ENCODE measurements at places on chromosomes 16 and 17. TPM values are rescaled to one million over a fixed set of nuclear protein-coding genes. Genes with fewer than 3 reads are reported as not detected.
A peak's percentile ranks its signal among the peaks of the same experiment; 100 is the strongest.

DNA sequence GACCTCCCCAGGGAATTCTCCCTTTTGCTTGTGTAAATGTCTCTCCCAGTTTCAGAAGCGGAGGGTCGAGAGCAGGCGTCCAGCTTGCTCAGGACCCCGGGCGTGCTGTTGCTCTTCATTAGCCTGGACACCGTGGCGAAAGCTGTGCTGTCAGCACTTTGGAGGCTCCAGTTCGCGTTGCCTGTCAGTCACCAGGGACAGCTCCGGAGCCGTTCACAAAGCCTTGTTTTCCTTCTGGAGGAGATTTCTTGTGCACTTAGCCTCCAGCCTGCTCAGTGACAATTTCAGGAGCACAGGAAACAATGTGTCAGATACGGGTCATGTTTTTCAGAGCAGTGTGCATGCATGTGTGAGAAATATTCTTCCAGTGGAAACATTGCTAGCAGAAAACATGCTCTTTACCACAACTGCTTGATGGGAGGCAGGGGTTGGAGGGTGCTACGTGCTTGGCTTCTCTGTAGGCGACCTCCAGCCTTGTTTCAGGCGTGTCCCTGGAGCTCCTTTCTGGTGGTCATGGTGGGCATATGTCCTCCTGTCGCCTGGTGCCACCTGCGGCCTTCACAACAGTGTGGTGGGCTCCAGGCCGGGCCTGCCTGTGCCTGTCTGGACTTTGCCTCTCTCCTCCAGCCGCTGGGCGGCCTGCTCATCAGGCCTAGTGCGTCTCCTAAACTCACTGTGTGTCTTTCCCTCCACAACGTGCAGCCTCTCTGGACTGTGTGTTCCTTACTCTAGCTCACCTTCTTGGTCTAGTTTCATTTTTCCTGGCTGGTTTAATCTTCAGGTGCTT, 29.0 kb downstream of the ZNF750 start:
- H3K36me3 ChIP-seq: peaks cover 57% of the 10 kb centered on the region
- H3K27me3 ChIP-seq: no peaks in the 10 kb centered on the region
- H3K4me3 ChIP-seq: no peak overlapping the region
- no peak overlapping the region for H3K27ac ChIP-seq
- no peak for DNase-seq

GRCh38 chr17:74923538-74924249, 379 bp upstream of the OTOP2 start:
- no peak overlapping the region for H3K27ac ChIP-seq
- H3K36me3 ChIP-seq: no peaks in the 10 kb centered on the region
- H3K4me1 ChIP-seq: peaks cover 26% of the 10 kb centered on the region
- DNase-seq: peak; percentile 60
- H3K4me3 ChIP-seq: peak overlapping the region; percentile 53

UBE2I gene
- 86.2 TPM for total RNA-seq

CCDC40 gene
- 7.7 TPM for total RNA-seq

DNA sequence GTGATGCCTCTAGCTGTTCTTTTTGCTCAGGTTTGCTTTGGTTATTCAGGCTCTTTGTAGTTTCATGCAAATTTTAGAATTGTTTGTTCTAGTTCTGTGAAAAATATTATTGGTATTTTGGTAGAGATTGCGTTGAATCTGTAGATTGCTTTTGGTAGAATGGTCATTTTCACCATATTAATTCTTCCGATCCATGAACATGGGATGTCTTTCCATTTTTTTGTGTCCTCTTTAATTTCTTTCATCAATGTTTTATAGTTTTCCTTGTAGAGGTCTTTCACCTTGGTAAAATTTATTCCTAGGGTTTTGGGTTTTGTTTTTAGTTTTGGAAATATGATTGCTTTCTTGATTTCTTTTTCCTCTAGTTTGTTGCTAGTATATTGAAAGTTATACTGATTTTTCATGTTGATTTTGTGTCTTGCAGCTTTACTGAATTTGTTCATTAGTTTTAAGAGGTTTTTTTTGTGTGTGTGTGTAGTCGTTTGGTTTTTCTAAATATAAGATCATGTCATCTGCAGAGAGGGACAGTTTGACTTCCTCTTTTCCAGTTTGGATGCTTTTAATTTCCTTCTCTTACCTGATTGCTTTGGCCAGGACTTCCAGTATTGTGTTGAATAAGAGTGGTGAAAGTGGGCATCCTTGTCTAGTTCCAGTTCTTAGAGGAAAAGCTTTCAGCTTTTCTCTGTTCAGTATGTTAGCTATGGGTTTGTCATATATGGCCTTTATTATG, 42.4 kb downstream of the NSRP1 start:
- peaks cover 29% of the 10 kb centered on the region for H3K36me3 ChIP-seq
- DNase-seq: no peak
- no peak overlapping the region for H3K27ac ChIP-seq
- H3K4me1 ChIP-seq: peaks cover 7% of the 10 kb centered on the region
- no peaks in the 10 kb centered on the region for H3K27me3 ChIP-seq

- DNase-seq: no peak
- peaks cover 10% of the 10 kb centered on the region for H3K36me3 ChIP-seq
- peak overlapping the region; percentile 77 for H3K4me3 ChIP-seq
- H3K27me3 ChIP-seq: peaks cover 98% of the 10 kb centered on the region
- peak overlapping the region; percentile 93 for H3K27ac ChIP-seq
Measured at GRCh38 chr17:61402073-61402541, 2.5 kb downstream of the TBX2 start.

DNA sequence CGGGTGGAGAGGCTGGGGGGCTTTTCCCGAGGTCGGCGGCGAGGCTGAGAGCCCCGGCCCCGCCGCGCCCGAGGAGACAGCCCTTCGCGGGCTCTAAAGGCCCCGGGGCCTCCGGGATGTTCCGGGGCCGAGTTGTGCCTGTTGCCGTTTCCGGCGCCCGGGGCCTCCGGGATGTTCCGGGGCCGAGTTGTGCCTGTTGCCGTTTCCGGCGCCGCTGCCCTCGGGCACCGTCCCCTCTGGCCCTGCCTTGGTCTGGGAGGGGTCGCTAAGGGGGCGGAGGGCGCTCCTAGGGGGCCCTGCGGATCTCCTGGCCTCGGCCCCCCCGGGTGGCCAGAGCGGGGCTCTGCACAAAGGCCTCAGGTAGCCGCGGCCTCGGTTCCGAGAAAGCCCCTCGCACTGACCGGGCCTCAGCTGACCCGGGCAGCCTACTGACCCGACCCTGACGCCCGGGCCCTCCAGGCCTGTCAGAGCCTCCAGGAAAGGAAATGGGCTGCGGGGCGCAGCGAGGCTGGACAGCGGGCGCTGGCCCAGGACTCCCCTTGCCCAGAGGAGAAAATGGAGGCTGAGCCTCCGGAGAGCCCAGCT, 24.2 kb downstream of the ACTG1 start:
- peak overlapping the region; percentile 93 for H3K27ac ChIP-seq
- peaks cover 42% of the 10 kb centered on the region for H3K4me1 ChIP-seq
- peaks cover 7% of the 10 kb centered on the region for H3K27me3 ChIP-seq
- H3K4me3 ChIP-seq: peak overlapping the region; percentile 84
- H3K36me3 ChIP-seq: no peaks in the 10 kb centered on the region
- DNase-seq: no peak

DNA sequence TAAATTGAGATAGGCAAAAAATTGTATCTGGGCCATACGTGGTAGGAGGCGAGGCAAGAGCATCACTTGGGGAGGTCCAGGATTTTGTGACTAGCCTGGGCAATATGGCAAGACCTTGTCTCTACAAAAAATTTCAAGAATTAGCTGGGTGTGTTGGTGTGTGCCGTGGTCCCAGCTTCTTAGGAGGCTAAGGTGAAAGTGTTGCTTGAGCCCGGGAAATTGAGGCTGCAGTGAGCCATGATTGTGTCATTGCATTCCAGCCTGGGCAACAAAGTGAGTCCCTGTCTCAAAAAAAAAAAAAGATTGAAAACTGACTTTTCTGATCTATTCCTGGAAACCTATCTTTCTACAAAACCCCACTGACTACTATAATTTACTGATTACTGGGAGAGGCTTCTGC, 26.7 kb downstream of the CDK12 start:
- no peaks in the 10 kb centered on the region for H3K27me3 ChIP-seq
- no peak overlapping the region for H3K4me3 ChIP-seq
- H3K27ac ChIP-seq: no peak overlapping the region

GRCh38 chr16:6016530-6017184, 919.1 kb upstream of the EEF2KMT start:
- H3K27me3 ChIP-seq: peaks cover 58% of the 10 kb centered on the region
- no peak overlapping the region for H3K4me3 ChIP-seq
- H3K36me3 ChIP-seq: no peaks in the 10 kb centered on the region
- H3K4me1 ChIP-seq: peaks cover 10% of the 10 kb centered on the region
- H3K27ac ChIP-seq: no peak overlapping the region
- no peak for DNase-seq

DNA sequence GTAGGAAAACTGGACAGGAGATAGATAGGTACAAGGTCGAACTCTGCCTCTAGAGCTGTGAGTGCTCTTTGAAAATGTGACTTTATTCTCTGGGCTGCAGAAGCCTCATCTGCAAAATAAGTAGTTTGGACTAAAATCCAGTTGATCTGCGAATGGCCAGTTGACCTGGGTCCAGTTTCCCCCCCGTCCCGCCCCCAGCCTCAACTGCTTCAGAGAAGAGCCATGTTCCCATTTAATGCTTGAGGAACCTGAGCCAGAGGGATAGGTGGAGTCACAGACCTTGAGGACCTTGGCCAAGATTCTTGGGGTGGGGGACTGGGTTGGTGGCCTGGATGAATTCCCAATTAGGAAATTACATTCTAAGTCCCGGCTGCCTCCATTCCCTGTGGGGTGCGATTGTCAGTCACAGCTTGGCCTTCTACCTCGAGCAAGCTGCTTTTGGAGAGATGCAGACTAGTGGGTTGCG, 14.1 kb downstream of the TBX2 start:
- H3K36me3 ChIP-seq: no peaks in the 10 kb centered on the region
- peaks cover 13% of the 10 kb centered on the region for H3K27me3 ChIP-seq
- H3K4me1 ChIP-seq: peaks cover 77% of the 10 kb centered on the region
- peak overlapping the region; percentile 77 for H3K4me3 ChIP-seq
- no peak for DNase-seq

- no peaks in the 10 kb centered on the region for H3K36me3 ChIP-seq
- H3K27ac ChIP-seq: peak overlapping the region; percentile 30
- DNase-seq: no peak
Measured at GRCh38 chr17:27569257-27569722, 61.7 kb upstream of the LGALS9 start.

DNA sequence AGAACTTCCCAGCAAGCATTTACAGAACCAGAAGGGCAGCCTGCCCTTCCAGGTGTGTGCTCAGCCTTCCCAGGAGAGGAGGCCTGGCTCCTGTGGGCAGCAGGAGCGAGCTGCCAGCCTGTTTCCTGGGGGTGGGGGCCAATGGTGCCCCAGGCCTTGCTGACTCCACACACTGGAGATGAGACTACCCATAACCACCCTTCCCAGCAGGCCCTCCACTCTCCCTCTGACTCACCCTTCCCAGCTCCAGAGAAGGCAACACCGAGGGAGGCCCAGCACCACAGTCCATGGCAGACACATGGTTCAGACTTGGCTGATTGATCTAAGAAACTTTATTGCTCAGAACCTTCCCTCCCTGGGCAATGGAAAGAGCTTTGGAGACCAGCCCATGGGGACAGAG, 1.8 kb upstream of the PRSS53 start:
- peaks cover 23% of the 10 kb centered on the region for H3K4me1 ChIP-seq
- H3K27me3 ChIP-seq: no peaks in the 10 kb centered on the region
- DNase-seq: no peak
- H3K4me3 ChIP-seq: no peak overlapping the region

TP53TG3F gene
- total RNA-seq: not detected

GRCh38 chr16:1430214-1430758, 592 bp upstream of the PERCC1 start:
- no peaks in the 10 kb centered on the region for H3K36me3 ChIP-seq
- H3K27ac ChIP-seq: no peak overlapping the region
- H3K4me1 ChIP-seq: peaks cover 11% of the 10 kb centered on the region
- no peak overlapping the region for H3K4me3 ChIP-seq
- no peak for DNase-seq

ST6GALNAC1 gene
- 3.1 TPM for total RNA-seq

- H3K27me3 ChIP-seq: no peaks in the 10 kb centered on the region
- H3K4me1 ChIP-seq: peaks cover 29% of the 10 kb centered on the region
- H3K36me3 ChIP-seq: peaks cover 14% of the 10 kb centered on the region
Measured at GRCh38 chr16:49644145-49644463, 211.8 kb downstream of the ZNF423 start.

TNK1 gene
- total RNA-seq: 1.8 TPM

GRCh38 chr16:997440-998051, 16.0 kb downstream of the SOX8 start:
- H3K4me1 ChIP-seq: peaks cover 9% of the 10 kb centered on the region
- DNase-seq: peak; percentile 48
- no peaks in the 10 kb centered on the region for H3K36me3 ChIP-seq
- peak overlapping the region; percentile 61 for H3K27ac ChIP-seq
- peak overlapping the region; percentile 50 for H3K4me3 ChIP-seq
- peaks cover 70% of the 10 kb centered on the region for H3K27me3 ChIP-seq

DNA sequence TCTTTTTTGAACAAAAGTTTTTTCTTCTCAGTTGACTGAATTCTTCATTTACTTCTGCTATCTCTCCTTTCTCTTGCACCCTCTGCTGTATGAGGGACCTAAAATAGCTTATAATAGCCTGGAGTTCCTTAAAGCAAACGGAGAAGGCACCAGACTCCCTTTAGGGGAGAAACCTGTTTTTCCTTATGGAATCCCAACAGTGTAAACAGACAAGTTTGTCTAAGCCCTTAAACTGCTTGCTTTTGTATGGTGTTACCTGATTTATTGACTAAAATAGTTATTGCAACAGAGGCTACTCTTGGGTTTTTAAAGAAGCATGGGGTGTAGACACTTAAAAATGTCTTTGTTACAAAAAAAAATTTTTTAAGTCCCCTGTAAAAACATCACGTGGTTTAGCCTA, 12.9 kb upstream of the TRIM25 start:
- no peaks in the 10 kb centered on the region for H3K36me3 ChIP-seq
- no peaks in the 10 kb centered on the region for H3K27me3 ChIP-seq
- no peak overlapping the region for H3K4me3 ChIP-seq

DNA sequence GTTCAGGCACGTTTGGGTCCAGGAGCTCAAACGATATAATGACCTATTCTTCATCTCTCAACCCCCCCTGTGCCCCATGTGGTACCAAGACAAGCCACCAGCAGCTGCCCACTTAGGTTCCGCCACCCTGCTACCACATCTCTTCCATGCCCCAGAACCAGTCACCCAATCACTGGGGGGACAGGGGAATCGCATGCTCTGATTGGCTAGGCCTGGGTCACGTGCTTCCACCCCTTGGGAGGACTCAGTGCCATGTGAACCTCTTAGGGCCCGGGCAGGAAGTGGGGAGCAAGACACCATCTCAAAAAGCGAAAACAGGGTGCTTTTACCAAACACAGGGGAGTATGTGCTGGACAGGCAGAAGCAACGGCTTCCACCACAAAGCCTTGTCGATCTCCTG, 91.3 kb downstream of the KATNIP start:
- DNase-seq: no peak
- H3K27ac ChIP-seq: no peak overlapping the region
- no peaks in the 10 kb centered on the region for H3K4me1 ChIP-seq
- no peak overlapping the region for H3K4me3 ChIP-seq

GRCh38 chr17:66906321-66907278, 57.9 kb upstream of the CACNG4 start:
- peaks cover 10% of the 10 kb centered on the region for H3K4me1 ChIP-seq
- DNase-seq: peak; percentile 72
- peaks cover 44% of the 10 kb centered on the region for H3K27me3 ChIP-seq
- H3K36me3 ChIP-seq: no peaks in the 10 kb centered on the region
- H3K27ac ChIP-seq: no peak overlapping the region
